ENCODE measurements at places on chromosomes 5 and 9.

DNA sequence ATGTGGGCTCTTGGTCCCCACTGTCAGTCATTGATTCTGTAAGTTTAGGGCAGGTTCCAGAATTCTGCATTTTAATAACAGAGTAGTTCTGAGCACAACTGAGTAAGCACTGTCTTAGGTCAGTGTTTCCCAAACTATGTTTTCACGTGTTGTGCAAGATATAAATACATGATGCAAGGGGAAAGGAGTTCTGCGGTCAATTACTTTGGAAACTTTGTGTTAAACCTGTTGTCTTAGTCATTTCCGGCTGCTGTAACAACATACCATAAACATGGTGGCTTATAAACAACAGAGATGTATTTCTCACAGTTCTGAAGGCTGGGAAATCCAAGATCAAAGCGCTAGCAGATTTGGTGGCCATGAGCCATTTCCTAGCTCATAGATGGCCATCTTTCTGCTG, 69.8 kb downstream of the EQTN start:
- no peak for DNase-seq

- DNase-seq, result peak; percentile 49
Observed at GRCh38 chr5:40386289-40386688, 293.4 kb upstream of the PTGER4 start.

DNA sequence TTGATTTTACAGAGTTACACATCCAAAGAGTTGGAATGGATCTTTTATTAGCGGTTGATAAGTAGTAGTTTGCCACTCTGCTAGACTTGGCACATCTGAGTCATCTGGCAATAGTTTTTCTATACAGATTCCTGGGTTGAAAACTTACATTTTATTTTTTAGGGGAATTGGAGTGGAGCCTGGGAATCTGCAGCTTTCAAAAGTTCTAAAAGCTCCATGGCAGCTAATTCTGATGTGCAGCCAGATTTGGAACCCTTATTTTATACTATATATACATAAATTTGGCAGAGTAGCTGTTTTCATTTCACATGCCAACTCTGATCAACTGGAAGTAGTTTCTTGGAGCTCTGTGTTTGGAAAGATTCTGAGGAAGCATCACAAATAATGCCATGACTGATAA, 715.5 kb downstream of the TLR4 start:
- no peak for DNase-seq

GRCh38 chr5:142248853-142249462, 75.9 kb downstream of the SPRY4 start:
- no peak for DNase-seq

DNA sequence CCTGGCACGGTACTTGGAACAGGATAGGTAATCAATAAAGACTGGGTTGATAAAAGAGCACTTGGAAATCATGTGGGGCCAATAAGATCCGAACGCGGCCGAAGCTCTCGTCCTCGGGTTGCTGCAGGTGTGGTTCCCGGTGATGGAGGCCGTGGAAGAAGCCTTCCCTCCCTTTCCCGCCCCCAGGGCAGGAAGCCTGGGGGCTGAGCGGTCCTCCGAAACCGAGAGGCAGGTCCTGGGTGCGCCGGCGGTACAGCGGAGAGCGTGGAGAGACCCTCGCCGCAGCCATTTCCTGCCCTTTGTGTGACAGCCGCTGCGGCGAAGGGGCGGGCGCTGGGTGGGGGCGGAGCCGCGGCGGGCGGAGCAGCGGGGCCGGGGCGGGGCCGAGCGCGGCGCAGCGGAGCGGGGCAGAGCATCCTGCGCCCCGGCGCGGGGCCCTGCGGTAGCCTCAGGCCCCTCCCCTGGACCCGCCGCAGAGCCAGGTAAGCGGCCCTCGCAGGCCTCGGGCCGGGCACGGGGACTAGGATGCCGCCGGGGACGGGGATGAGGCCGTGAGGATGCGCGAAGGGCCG, at the start of gene CYFIP2:
CYFIP2 (plus strand) TSS at position 410 of the 572 bp plus-strand sequence. CDS start 19,239 bp downstream, outside the sequence.
- DNase-seq, result no peak

- DNase-seq, result no peak
Observed at GRCh38 chr5:177964471-177964870, 31.6 kb downstream of the PROP1 start.

GRCh38 chr5:6904860-6905259, 191.6 kb downstream of the TENT4A start:
- no peak for DNase-seq

DNA sequence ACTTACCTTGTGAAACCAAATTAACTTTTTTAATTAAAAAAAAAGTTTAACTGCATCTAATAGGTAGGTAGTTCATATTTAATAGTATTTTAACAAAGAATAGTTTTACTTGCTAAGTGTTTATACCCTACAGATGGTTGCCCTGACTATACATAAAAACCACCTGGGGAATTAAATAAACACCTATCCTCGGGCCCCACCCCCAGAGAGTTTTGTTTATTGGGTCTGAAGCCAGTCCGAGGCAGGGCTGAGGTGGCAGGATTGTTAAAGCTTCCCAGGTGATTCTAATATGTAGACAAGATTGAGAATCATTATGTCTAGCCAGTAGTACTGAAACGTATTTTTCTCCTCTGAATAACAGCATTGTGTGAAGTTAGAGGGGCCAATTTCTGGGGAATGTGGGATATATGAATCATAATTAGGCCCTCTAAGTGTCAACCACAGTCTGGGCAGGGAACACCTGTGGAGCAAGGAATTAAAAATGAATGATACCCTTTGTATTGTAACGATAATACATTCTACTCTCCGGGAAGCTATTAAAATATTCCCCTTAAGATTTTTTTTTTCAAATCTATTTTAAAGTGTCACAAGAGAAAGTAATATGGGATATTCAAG, 5.6 kb upstream of the PAM start:
- DNase-seq, result no peak

DNA sequence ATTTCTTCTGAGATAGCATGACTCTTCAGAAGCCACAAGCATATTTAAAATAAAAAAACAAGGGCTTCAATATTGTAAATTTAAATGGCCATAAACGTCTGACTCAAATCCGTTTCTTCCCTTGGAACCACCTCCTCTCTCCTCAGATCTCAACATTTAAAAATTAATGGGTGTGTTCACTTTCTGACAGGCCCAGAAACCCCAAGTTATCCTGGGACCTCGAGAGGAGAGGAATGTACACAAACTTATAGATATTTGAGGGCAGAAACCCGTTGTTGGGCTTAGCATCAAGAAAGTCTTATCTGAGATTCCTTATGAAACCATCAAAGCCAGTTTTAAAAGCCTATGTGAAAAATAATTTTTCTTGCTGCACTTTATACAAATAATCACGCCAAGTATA, 29.2 kb downstream of the MLLT3 start:
- DNase-seq, result no peak

GRCh38 chr5:27475063-27475462, 436.7 kb upstream of the CDH9 start:
- DNase-seq, result no peak

DNA sequence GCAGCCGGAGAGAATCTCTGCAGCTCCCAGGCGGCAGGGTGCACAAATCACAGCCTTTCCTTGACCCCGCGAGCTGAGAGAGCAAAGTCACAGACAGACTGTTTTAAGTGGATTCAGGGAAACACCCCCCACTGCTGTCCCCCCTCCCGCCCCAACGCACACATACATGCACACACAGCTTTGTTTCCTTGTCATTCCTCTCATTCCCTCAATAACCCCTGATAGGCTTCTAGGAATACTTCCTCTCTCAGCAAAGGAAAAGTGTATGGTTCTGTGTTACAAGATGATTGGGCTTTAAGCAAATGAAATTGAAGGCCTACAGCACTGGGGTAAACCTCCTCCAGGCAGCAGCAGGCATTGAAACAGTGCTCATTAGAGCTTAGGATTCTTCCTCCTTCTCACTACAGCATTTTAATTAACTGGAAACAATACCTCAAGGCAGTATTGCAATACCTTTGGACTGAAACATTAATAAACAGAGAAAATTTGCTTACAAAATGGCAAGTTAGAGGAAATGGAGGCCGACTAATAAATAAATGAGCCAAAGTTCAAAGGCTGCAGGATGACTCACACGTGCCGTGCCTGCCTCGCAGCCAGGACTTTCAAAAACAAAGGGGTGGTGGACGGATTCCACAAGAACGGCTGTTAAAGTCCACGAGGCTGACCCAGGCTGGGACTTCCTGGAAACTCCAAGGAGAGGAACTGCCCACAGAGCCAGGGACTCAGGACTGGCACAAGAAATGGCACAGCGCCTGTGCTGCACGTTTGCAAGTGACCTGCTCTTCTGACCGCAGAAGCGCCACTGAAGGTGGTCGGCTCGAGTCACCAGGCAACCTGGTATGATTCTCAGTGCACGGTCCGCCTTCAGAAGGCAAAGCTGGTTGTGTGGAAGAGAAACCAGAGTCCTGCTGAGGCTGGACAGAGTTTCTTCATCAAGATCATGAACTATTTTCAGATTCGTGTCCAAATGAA, 236.2 kb downstream of the SYK start:
- DNase-seq, result no peak

DNA sequence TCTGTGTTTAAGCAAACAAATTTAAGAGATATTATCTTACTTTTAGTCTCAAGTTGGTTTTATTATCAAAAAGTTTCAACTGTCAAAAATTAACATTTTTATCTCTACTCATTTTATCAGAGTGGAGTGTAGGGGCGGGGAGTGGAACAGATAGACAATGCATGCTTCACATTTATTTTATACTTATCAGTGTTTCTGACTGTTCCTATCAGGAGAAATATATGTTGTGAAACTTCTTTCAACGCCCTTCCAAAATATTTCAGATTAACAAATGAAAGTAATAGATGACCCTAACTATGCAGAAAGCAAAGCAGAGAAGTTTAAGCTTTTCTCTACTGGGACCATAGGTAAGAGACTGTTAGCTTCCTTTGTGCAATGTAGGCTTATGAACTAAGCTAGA, 44.9 kb upstream of the MAST4 start:
- DNase-seq, result no peak

GRCh38 chr9:108953983-108954574, 19.9 kb downstream of the ABITRAM start:
- DNase-seq, result no peak

DNA sequence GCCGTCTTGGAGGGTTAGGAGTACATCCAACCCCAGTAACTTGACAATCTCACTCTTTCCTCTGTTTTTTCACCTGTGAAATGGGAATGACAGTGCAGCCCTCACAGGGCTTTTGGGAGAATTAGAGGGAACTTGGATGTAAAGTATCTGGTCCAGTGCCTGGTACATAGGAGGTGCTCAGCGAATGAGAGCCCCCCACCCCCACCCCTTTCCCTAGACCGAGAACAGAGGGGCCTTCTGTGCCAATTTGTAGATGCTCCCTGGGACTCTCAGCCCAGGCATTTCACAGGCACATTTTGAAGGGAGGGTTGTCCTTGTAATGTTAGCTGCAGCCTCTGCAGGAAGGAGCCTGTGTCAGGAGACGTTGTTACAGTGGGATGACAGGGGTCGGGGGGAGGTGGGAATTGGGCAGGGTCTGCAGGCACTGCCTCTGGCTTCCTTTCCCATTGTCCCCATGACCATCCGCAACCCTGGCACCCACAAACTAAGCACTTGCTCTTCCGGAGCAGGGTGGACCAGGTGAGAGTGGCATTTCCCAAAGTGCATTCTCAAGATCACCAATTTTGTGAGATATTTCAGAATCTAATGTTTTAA, 47.0 kb downstream of the AMBP start:
- DNase-seq, result no peak

DNA sequence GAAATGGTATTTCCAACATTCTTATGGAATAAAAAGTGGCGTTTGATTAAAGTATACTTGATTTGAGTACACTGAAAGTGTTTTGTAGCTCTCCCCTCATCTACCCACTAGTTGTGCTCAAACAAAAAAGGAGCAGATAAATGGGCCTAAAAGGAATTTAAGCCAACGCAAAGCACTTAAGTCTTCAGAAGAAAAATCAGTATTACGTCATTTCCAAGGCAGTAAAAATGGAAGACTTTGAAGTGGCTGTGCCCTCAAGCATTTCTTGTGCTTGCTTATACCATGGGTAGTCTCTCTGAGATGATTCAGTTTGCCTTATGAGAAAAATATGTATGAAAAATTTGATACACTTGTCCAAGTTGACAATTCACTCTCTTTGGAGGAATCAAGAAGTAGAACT, 279.9 kb upstream of the CD180 start:
- no peak for DNase-seq

- DNase-seq, result no peak
Observed at GRCh38 chr9:131815970-131816873, 76.3 kb upstream of the RAPGEF1 start.

- no peak for DNase-seq
Observed at GRCh38 chr5:73946919-73947602, 321.1 kb downstream of the ARHGEF28 start.
